ENCODE measurements at places on chromosomes 6 and 20.

GRCh38 chr6:133955582-133956415, 2.8 kb downstream of the TBPL1 start:
- DNase-seq = no peak

- peak; percentile 85 for DNase-seq
Observed at GRCh38 chr6:79413562-79414002, 123.6 kb downstream of the LCA5 start.

DNA sequence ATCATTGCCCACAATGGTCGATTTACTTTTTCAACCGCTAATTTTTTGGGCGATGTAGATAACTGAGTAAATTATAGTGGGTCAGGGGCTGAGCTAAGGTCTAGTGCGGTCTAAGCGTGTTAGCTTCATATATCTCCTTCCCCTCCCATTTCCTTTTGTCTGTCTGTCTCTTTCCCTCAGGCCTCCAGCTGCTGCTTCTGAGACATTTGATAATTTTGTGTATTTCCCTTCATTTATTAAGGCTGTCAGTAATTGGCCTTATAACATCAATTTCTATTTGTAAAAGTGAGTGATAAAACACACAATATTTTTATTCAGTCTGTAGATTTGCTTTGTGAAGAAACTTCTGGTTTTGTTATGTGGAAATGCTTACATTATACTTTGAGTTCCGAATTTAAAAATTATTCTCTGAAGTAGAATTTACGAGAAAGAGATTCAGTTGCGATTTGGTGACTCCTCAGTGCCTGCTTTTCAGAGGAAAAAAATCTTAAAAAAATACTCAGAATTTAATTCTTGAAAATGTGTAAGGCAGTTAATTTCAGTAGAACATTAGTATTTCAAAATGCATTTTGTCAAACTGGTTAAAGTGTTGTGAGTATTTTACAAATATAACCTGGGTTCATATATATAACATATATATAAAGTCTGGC, 1.4 kb downstream of the TMEM170B start:
- DNase-seq = no peak

GRCh38 chr6:136471372-136471771, 78.8 kb downstream of the MAP7 start:
- peak; percentile 7 for DNase-seq

DNA sequence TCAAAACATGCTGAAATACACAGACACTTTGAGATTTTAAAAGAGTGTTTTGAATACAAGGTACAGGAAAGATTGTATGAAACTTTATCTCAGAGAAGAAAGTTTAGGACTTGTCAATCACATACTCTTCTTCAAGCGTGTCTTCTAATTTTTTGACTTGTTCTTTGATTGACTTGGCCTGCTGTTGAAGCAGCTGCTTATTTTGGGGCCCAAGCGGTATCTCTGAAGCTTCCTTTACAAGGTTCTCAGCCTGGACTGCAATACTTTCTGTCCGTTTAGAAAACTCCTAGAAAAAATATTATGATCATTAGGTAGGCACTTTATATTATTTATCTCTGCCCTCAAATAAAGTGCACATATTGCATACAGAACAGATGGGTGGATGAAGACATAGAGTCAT, 201.3 kb downstream of the SYNE1 start:
- DNase-seq = no peak

DNA sequence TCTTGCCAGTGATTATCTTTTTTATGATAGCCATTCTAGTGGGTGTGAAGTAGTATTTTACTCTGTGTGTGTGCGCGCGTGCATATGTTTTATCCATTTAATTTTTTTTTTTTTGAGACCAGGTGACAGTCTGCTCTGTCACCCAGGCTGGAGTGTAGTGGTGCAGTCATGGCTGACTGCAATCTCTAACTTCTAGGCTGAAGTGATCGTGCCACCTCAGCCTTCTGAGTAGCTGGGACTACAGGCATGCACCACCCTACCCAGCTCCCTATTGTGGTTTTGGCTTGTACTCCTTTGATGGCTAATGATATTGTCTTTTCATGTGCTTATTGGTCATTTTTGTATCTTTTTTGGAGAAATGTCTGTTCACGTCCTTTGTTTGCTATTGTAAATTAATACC, 33.3 kb downstream of the ITCH start:
- no peak for DNase-seq

DNA sequence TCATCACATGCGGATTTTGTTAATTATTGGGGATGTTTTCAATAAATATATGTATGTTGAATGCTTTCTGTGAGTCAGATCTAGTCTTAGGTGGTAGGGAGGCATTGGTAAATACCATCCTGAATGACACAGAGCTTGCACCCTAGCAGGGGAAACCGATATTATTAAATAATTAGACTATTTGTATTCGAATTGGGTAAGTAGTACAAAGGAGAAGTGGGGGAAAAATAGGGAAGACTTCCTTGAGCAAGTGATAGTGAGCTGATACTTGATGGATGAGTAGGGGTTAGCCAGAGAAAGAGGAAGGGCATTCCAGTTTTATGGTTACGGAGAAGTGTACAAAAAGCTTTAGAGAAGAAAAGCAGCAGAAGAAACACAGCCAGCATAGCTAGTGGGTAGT, 1.5 kb downstream of the RIOK1 start:
- DNase-seq = no peak

DNA sequence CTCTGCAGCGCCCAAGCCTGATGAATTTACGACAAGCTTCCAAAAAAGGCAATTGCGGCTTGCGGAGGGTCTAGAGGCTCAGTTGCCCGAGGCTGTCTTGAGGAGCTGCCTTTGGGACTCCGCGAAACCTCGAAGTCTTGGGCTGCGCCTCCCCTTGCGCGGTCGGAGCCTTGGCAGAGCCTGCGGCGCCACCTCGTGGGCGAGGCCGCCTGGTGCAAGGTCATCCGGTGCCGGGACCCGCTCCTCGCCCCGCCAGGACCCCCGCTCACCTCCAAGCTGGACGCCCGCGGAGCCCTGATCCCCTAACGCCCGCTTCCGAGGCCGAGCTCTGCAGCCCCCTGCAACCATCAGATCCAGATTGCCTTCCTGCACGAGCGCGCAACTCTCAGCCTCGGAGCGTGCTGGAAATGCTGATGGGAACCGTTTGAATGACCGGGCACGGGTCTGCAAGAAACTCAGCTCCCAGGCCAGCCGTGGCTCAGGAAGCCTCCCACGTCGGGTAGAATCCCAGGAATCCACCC, 14.9 kb upstream of the FAM210B start:
- peak; percentile 53 for DNase-seq

- DNase-seq = no peak
Observed at GRCh38 chr6:116485559-116486184, 24.5 kb downstream of the CALHM6 start.

DNA sequence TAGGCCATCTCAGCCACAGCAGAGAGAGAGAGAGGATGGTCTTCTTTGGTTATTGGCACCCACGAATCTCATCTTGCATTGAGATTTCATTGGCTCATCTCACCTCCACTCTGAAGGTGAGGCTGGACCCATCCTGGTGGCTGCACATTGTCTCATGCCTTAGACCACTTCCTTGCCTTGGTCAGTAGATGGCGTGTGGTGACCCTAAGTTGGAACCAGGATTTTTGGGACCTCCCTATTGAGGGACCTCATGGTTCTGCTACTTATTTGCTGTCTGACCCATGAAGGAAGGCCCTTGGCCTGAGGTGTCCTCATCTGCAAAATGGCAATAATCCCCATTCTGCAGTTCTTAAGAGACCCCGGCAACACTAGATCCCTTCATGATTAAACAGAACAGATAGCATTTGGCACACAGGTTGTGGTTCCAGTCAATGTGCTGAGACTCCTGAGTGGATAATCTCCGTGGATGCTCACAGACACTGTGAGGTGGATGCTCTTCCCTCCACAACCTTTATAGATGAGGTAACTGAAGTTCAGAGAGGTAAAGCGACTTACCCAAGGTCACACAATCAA, 21.5 kb upstream of the AAR2 start:
- DNase-seq = peak; percentile 53

GRCh38 chr6:95387845-95388244, 189.5 kb upstream of the MANEA start:
- DNase-seq = no peak

DNA sequence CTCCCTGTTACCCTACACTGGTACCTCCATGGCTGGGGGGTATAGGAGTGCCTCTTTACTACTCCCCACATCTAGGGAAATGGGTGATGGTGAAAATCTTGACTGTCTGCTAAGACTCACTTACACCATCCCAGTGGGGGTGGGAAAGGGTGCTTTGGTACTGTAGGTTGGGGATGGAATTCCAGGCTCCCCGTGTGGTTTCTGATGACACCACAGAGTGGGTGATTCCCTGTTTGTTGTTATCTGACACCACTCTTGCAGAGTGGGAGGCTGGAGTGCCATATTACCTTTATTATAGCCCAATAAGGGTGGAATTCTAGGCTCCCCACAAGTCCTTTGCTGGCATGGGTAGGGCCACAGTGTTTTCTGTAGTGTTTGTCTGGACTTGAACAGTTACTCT, 264.6 kb upstream of the MAN1A1 start:
- DNase-seq = no peak

DNA sequence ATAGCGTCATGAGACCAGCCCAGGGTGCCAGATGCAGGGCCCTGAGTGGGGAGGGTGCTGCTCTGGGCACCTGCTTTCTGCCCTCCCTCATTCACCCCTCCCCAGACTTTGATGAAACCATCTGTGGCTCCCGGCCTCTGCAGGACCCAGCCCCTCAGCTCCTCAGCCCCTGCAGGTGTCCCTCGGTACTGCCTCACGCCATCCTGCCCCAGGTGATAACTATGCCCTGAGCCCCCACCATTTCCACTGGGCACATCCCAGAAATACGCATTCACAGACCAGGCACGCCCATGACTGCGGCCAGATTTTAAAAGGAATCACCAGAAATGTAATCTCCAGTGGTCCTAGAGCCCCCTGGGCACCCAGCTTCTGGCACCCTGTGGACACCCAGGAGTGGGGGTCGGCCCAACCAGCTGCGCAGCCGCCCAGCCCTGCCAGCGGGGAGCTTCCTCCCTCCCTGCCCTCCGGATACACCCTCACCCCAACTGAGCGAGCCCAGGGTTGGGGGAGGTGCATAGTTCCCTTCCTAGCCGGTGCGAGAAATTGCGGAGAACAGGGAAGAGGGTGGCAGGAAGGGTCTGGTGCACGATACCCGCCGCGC, 615 bp upstream of the NTSR1 start:
- DNase-seq = no peak

DNA sequence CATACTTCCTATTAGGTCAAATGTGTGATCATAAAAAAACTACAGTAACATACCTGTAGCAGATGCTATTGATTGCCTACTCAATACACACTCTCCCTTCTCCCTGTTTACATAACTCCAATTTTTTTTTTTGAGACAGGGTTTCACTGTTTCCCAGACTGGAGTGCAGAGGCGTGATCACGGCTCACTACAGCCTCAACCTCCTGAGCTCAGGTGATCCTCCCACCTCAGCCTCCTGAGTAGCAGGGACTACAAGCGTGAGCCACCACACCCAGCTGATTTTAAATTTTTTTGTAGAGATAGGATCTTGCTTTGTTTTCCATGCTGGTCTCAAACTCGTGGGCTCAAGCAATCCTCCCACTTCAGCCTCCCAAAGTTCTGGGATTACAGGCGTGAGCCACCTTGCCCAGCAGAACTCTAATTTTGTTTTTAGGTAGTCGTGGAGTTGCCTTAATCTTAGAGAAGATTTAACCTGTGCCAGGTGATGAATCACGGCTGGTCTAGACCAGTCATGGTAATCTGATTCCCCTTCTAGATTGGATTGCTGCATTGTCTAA, 14.0 kb upstream of the KIF3B start:
- no peak for DNase-seq

- no peak for DNase-seq
Observed at GRCh38 chr6:12648171-12648570, 68.4 kb upstream of the PHACTR1 start.

DNA sequence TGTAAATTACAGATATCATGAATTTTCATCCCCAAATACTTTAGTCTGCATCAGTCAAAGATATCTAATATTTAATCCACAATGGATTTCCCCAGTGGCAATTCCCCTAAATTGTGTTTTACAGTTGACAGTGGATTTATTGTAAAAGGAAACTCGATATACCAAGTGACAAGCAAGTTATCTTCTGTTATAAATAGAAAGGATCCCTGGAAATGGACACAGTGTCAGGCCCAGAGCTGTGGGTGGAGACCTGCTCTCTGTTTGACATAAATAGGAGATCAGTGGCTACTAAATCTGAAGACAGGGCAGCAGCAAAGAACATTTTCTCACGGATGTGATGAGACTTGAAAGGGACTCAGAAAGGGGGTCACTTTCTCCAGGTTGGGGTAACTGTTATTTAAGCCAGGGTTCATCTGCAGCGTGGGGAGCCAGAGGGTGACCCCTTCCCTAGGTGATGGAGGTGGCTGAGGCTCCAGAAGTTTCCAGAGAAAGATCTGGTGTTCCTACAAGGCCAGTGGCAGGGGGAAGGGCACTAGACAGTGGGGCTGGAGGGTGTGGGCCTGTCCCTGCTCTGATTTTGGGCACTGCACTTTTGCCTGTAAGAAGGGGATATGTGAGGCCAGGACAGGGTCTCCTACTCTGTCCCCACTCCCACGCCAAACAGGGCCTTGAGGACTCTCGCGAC, 12.3 kb upstream of the FAM110A start:
- DNase-seq = no peak

DNA sequence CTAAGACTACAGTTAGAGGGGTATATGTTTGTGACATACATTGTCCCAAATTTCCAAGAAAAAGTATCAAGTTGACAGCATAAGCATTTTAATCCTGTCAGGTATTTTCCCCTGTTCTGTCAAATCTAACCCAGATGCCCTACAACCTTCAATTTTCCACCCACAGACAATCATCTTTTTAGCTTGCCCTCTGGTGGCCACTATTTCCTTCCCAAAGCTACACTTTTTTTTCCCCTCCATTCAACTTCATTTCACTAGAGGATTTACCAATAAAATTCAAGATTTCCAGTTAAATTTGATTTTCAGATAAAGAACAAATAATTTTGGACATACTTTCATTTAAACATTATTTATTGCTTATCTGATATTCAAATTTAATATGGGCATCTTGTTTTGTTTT, 286.6 kb downstream of the TENT5A start:
- DNase-seq = peak; percentile 52

DNA sequence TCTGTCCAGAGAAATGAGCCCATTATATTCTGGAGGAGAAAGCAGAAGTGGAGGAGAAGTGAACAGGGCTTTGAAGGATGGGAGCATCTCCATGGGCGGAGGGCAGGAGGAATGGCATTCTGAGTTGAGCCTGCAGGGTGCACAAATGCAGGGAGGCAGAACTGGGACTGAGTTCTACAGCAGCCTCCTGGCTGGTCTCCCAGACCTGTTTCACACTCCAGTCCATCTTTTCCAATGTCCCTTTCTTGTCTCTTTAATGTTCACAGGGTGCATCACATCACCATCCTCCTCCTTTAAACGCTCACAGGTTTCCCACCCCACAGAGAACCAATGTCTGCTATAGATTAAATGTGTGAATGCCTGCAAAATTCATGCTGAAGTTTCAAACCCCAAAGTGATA, 302.9 kb downstream of the PTPRT start:
- no peak for DNase-seq

All from fibroblast of pulmonary artery (primary cell).